Neural crest cell (in vitro differentiated cells): ENCODE measurements at places on chromosomes 4 and X. TPM values are rescaled to one million over a fixed set of nuclear protein-coding genes. Genes with fewer than 3 reads are reported as not detected.

- H3K36me3 ChIP-seq, result no peaks in the 10 kb centered on the region
- peaks cover 25% of the 10 kb centered on the region for H3K4me1 ChIP-seq
- H3K27me3 ChIP-seq, result no peaks in the 10 kb centered on the region
- peak overlapping the region; percentile 35 for H3K27ac ChIP-seq
- no peak overlapping the region for H3K4me3 ChIP-seq
Observed at GRCh38 chr4:10096201-10096977, 20.2 kb downstream of the WDR1 start.

DNA sequence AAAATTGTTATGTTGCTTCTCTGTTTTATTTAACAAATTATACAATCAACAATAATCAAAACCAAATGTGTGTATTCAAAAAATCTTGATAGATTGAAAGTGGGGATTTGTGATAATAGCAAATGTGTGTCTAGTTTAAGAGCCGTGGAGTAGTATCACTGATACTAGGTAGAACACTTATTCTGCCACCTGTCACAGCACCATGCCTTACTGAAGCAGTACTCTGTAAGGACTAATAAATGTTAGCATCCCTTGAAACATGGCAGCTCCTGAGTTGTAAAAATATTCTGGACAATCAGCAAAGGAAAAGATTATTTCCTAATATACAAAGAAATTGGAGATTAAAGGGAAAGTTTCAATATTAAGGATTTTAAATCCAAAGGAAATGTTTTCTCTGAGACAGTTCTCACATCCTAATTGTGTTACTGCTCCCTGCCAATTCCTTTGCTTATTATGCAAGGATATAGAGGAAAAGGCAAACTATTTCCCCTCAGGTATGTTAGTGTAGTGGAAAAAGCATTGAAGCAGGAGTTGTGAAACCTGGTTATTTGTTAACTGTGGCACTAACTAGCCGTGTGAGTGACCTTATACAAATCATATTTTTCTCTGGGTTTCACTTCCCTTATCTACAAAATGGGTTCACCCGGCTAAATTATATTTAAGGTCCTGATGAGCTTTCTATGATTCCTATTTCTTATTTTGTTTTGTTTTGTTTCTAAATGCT, 303.1 kb downstream of the ARHGAP24 start:
- H3K4me1 ChIP-seq, result no peaks in the 10 kb centered on the region
- DNase-seq, result no peak
- H3K27ac ChIP-seq, result peak overlapping the region; percentile 36
- no peak overlapping the region for H3K4me3 ChIP-seq
- no peaks in the 10 kb centered on the region for H3K27me3 ChIP-seq
- H3K36me3 ChIP-seq, result no peaks in the 10 kb centered on the region

The UCP1 gene
- total RNA-seq, result not detected in 2 replicates

- peak overlapping the region; percentile 93 for H3K4me3 ChIP-seq
- peaks cover 26% of the 10 kb centered on the region for H3K4me1 ChIP-seq
- H3K27me3 ChIP-seq, result peaks cover 11% of the 10 kb centered on the region
Observed at GRCh38 chr4:119211867-119212233, 663 bp upstream of the USP53 start.

The SSX2B gene
- total RNA-seq, result not detected in 2 replicates

DNA sequence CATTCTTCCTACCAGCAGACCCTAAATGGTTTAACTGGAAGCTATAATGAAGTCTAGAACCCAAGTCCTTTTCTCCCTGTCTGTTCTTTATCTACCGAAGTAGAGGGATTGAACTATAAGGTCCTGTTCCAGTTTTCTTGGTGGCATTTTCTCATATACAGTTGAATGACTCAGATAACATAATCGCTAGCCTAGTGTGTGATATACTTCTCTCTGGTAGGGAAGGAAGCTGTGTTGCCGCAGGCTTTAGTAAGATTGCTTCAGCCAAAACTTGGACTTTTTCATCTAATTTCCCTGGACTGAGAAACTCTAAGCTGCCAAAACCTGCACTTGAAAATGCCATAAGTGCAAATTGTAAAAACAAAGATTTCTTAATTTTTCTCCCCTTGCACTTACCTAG, 123.4 kb downstream of the NWD2 start:
- H3K27ac ChIP-seq, result no peak overlapping the region
- no peaks in the 10 kb centered on the region for H3K4me1 ChIP-seq
- no peaks in the 10 kb centered on the region for H3K36me3 ChIP-seq
- H3K27me3 ChIP-seq, result no peaks in the 10 kb centered on the region
- no peak for DNase-seq

- H3K4me1 ChIP-seq, result no peaks in the 10 kb centered on the region
- no peak overlapping the region for H3K4me3 ChIP-seq
- no peaks in the 10 kb centered on the region for H3K36me3 ChIP-seq
- H3K27me3 ChIP-seq, result no peaks in the 10 kb centered on the region
- DNase-seq, result no peak
Observed at GRCh38 chrX:42900947-42901346, 123.0 kb upstream of the PPP1R2C start.

The DKK2 gene
- not detected in 2 replicates for total RNA-seq

- H3K4me1 ChIP-seq, result peaks cover 47% of the 10 kb centered on the region
- H3K36me3 ChIP-seq, result no peaks in the 10 kb centered on the region
- no peak overlapping the region for H3K4me3 ChIP-seq
- no peaks in the 10 kb centered on the region for H3K27me3 ChIP-seq
Observed at GRCh38 chr4:168811786-168812651, 198.0 kb downstream of the CBR4 start.

DNA sequence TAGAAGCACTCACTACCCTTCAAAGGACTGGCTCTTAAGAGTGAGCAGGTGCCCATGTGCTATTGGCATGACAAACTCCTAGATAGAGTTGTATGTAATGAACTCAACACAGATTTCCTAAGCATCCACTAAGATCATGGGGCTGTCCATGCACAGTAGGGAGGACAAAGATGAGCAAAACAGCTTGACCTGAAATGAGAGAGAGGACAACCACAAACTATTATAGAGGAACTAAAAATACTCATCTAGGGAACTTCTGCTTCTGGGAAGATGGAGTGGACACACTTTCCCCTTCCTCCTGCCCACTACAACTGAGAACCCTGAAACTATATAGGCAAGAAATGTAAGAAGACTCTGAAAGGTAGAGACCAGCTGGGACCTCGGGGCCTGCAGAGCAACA, 20.8 kb upstream of the TMEM128 start:
- H3K27me3 ChIP-seq, result no peaks in the 10 kb centered on the region
- no peak overlapping the region for H3K27ac ChIP-seq
- no peaks in the 10 kb centered on the region for H3K4me1 ChIP-seq
- no peak overlapping the region for H3K4me3 ChIP-seq
- no peak for DNase-seq

GRCh38 chr4:102420563-102421398, 75.5 kb upstream of the SLC39A8 start:
- no peak overlapping the region for H3K4me3 ChIP-seq
- H3K27me3 ChIP-seq, result no peaks in the 10 kb centered on the region
- H3K4me1 ChIP-seq, result no peaks in the 10 kb centered on the region
- DNase-seq, result no peak
- peaks cover 3% of the 10 kb centered on the region for H3K36me3 ChIP-seq
- no peak overlapping the region for H3K27ac ChIP-seq

GRCh38 chr4:88660446-88661294, 37.0 kb downstream of the NAP1L5 start:
- no peak overlapping the region for H3K27ac ChIP-seq
- peaks cover 2% of the 10 kb centered on the region for H3K36me3 ChIP-seq
- no peaks in the 10 kb centered on the region for H3K4me1 ChIP-seq
- no peak for DNase-seq

- H3K4me3 ChIP-seq, result no peak overlapping the region
- no peak overlapping the region for H3K27ac ChIP-seq
- H3K36me3 ChIP-seq, result peaks cover 2% of the 10 kb centered on the region
- no peaks in the 10 kb centered on the region for H3K4me1 ChIP-seq
- H3K27me3 ChIP-seq, result no peaks in the 10 kb centered on the region
Observed at GRCh38 chrX:100674705-100675104, 30.7 kb downstream of the SRPX2 start.

GRCh38 chr4:110107866-110108265, 90.5 kb downstream of the ELOVL6 start:
- peaks cover 19% of the 10 kb centered on the region for H3K4me1 ChIP-seq
- H3K27ac ChIP-seq, result no peak overlapping the region
- H3K36me3 ChIP-seq, result peaks cover 3% of the 10 kb centered on the region

GRCh38 chr4:17124767-17125166, 226.3 kb upstream of the LDB2 start:
- no peak for DNase-seq
- no peak overlapping the region for H3K4me3 ChIP-seq
- peaks cover 19% of the 10 kb centered on the region for H3K4me1 ChIP-seq
- no peak overlapping the region for H3K27ac ChIP-seq

DNA sequence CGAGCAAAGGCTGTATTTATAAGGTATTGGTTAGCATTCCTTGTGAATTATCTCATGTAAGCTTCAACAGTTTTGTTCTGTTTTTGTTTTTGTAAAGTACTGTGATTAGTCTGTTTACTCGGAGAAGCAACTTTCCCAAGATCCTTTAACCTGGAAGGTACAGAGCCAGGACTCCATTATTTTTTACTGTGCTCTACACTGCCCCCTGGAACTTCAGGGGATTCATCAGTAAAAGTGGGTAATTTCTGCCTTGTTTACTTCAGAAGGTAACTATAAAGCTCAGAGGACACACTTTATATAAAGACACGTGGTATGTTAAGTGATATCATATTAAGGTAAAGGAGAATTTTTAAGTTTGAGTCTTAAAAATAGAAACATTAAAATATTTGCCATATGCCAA, 124.9 kb downstream of the IQCM start:
- H3K4me3 ChIP-seq, result no peak overlapping the region
- H3K27ac ChIP-seq, result no peak overlapping the region
- H3K27me3 ChIP-seq, result peaks cover 8% of the 10 kb centered on the region
- no peak for DNase-seq
- H3K4me1 ChIP-seq, result no peaks in the 10 kb centered on the region

DNA sequence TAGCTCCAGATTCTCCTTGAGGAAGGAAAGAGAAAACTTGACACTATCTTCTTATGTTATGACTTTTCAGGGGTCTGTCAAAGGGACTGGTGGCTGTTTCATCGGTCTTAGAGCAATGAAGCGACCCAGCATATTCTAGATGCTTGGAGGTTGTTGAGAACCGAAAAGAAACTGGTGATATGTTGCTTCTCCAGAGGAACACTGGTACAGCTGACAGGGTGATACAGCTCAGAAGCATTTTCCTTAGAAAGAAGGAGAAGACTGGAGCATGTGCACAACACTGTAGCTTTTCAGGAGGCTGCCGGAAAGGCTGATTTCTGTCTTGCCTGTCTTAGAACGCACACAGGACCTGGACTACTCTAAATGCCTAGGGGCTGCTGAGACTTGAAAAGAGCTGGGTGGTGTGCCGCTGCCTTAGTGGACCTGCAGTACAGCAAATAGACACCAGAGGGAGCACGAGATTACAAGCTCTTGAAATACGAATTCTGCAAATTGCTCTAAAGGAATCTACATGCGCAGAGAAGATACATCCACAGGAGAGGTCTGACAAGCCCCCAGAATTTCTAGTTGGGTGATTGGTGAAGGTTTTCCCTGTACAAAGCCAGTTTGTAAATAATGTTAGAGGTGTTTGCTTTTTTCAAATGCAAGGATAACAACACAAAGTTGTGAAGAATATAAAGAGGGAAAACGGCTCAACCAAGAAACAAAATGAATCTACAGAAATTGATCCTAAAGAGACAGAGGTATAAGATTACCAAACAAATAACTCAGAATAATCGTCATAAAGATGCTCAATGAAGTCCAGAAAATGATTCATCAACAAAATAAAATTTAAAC, 223.1 kb upstream of the DMD start:
- H3K27me3 ChIP-seq, result no peaks in the 10 kb centered on the region
- DNase-seq, result peak; percentile 85
- H3K36me3 ChIP-seq, result no peaks in the 10 kb centered on the region
- H3K4me1 ChIP-seq, result no peaks in the 10 kb centered on the region

GRCh38 chr4:26573389-26573794, 10.5 kb upstream of the TBC1D19 start:
- no peak overlapping the region for H3K27ac ChIP-seq
- peaks cover 5% of the 10 kb centered on the region for H3K4me1 ChIP-seq

The NAAA gene
- 3.3 and 3.5 TPM in 2 replicates for total RNA-seq

GRCh38 chrX:70446380-70447350, 2.0 kb downstream of the DLG3 start:
- H3K27me3 ChIP-seq, result peaks cover 16% of the 10 kb centered on the region
- H3K27ac ChIP-seq, result no peak overlapping the region
- H3K4me3 ChIP-seq, result no peak overlapping the region
- peaks cover 13% of the 10 kb centered on the region for H3K4me1 ChIP-seq
- H3K36me3 ChIP-seq, result peaks cover 2% of the 10 kb centered on the region

The DAPP1 gene
- total RNA-seq, result not detected in 2 replicates

DNA sequence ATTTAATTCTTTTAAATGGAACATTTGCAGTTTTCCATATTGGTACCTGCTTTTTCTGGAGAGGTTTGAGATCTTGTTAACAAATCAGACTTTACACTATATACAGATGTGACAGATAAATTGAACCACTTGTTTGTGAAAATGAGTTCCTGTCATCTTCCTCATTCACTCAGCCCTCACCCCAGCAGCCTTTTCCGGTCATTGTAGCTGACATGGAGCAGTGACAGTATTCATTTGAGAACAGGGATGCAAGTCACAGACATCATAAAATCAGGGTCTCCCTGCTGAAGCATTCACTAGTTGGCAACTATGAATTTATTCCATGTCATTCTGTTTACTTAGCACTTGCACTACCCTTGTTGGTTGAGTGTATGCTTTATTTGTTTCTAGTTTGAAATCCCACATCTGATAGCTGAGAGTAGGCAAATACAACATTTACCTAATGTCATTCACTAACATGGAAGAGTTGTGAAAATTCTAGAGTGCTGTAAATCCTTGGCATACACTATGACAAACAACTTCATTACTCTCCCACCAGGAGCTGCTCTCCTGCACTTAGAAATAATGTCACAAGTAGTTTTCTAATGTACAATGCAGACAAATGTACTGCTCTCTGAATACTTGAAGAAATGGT, 78.9 kb downstream of the UGT8 start:
- DNase-seq, result no peak
- H3K4me1 ChIP-seq, result no peaks in the 10 kb centered on the region
- no peaks in the 10 kb centered on the region for H3K36me3 ChIP-seq

- H3K27ac ChIP-seq, result no peak overlapping the region
- H3K27me3 ChIP-seq, result peaks cover 38% of the 10 kb centered on the region
- peaks cover 2% of the 10 kb centered on the region for H3K36me3 ChIP-seq
- no peak for DNase-seq
- H3K4me1 ChIP-seq, result peaks cover 18% of the 10 kb centered on the region
- peak overlapping the region; percentile 83 for H3K4me3 ChIP-seq
Observed at GRCh38 chrX:135099493-135099783, 20.9 kb downstream of the ETDB start.

GRCh38 chr4:126247409-126247808, 932.7 kb downstream of the FAT4 start:
- peaks cover 13% of the 10 kb centered on the region for H3K4me1 ChIP-seq
- no peak overlapping the region for H3K27ac ChIP-seq
- no peaks in the 10 kb centered on the region for H3K27me3 ChIP-seq
- H3K36me3 ChIP-seq, result peaks cover 3% of the 10 kb centered on the region
- DNase-seq, result no peak
- no peak overlapping the region for H3K4me3 ChIP-seq

The CSAG2 gene
- not detected in 2 replicates for total RNA-seq
